ENCODE measurements at places on chromosomes 13 and 19.

DNA sequence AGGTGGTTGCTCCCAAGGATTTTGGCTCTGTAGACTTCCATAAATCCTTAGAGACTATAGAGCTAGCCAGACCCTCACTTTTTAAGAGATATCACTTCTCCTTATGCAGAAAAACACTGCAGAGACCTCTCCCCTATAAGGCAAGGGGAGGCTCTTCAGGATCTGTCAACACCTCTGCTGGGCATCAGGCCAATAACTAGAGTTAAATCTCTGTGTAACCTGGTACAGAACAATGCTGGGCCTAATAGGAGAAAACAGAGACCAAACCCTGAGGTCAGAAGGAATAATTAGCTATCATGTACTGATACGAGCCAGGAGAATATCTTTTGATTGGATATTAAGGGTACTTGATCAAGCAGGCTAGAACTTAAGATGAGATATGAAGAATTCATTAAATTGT is 358.5 kb downstream of the TBC1D4 start:
- no peak for DNase-seq

DNA sequence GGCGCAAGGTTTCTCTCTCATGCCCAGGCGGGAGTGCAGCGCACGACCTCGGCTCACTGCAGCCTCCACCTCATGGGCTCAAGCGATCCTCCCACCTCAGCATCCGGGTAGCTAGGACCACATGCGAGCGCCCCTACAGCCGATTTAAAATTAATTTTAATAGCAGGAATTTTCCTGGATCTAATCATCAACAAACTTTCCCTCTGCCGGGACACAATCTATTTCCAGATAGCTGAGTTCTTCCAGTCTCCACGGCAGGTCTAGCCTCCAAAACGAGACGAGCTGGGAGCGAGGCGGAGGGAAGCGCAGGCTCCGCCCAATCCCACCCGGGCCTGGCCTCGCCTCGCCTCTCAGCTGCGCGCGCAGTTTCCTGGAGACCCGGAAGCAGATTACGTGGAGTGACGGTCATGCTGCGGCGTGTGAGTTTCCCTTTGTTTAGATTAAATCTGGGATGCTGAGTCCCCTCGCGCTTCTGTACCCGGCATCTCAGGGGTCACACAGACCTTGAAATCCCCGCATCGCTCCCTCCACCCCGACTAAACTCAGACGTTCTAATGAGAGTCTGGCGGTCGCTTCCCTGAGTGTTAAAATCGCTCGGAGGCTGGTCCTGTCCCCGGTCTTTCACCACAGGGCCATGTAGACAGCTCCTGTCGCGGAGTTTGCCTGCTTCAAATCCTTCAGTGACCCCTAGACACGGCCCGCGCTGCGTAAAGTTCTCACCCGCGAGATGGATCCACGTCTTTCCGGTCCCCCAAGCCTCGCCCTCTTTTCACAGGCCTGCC is at the start of gene ZNF880:
Gene ZNF880 (plus strand): TSS at position 365 of the 782 bp plus-strand sequence. CDS start 43 bp downstream, at position 408.
- DNase-seq: peak; percentile 80

DNA sequence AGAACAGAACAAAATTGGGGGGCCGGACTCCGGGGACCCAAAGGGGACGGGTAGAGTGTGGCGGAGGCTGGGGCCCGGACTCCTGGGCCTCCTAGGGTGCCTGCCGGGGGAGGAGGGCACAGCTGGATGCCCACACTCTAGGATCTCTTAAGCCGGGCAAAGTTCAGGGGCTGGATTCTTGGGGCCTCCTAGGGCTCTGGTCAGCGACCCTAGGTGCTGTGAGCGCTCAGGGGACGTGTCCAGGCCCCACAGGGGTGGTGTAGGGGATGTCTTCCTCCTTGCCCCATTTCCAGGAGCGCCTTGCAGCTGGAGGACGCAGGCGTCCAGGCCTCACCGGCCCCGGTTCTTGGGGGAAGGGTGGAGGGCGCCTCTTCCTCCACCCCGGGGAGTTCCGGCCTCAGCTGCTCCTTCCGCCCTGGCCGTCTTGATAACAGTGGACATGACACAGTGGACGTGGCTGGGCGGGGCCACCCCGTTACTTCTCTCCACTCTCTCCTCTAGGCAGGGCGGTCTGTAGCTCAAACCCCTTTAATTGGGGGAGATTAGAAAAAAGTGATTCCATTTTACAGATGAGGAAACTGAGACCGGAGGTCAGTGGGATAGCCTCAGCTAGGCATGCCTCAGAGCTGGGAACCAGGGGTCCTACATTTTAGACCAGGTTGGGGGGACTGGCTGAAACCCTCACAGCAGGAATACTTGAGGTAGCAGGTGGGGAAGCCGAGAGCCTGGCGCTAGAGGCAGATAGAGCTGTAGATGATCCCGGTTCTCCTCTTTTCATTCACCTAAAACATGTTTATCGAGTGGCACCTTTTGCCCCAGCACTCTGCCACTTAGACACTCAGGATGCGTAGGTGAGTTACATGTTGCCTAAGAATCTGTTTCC is 705 bp downstream of the STXBP2 start:
- no peak for DNase-seq

DNA sequence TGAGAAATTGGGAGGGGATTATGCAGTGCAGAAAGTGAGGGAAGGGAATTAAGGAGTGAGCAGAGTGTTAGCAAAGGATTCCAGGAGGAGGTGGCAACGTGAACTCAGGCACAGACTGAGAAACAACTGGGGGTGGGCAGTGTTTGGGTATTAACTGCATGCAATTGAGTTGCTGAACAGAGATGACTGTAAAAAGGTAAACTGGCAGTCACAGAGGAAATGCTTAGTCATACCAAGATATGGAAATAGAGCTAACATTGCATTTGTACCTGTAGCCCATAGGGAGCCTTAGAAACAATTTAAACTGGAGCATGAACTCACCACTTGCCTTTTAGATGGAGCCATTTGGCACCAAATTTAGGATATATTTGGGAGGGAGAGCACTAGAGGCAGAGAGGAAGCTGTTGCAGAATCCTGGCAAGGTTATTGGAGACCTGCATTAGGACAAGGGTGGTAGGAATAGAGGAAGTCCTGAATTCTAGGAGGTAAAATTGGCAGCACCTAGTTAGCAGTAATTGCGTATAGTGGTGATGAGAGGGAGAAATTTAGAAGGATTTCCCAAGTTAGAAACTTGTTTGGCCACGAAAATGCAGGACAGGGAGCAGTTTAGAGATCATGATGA is 100.6 kb upstream of the FRY start:
- no peak for DNase-seq

DNA sequence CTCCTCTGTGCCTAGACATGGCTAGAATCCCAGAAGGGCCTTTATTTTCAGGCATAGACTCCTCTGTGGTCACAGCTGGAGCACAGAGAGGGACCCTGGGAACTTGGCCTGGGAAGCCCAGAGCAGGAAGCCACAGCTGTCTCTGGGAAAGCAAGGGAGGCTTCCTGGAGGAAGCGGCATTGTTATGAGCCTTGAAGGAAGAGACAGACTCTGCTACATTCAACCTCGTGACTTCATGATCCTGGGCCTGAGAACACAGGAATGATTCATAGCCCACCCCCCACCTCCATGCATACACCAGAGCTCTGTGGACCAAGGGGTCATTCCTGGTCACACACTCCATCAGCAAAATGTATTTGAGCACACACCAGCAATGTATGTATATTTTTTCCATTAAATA is 8.6 kb downstream of the RDH8 start:
- no peak for DNase-seq

DNA sequence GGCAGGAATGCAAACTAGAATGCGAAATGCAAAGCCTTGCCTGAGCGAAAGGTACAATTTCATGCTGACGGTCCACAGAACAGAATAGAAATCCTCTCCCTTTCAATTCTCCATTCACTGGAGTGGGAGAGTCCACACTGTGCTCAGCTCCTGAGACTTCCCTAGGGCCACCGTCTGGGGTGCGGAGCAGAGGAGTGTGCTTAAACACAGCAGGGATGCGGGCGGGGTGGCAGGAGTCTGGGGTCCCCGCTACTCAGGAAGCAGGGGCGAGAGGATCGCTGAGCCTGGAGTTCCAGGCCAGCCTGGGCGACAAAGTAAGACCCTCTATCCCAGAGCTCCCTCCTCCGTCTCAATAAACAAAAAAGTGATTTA is 552 bp upstream of the ZNF816 start:
- DNase-seq: no peak

DNA sequence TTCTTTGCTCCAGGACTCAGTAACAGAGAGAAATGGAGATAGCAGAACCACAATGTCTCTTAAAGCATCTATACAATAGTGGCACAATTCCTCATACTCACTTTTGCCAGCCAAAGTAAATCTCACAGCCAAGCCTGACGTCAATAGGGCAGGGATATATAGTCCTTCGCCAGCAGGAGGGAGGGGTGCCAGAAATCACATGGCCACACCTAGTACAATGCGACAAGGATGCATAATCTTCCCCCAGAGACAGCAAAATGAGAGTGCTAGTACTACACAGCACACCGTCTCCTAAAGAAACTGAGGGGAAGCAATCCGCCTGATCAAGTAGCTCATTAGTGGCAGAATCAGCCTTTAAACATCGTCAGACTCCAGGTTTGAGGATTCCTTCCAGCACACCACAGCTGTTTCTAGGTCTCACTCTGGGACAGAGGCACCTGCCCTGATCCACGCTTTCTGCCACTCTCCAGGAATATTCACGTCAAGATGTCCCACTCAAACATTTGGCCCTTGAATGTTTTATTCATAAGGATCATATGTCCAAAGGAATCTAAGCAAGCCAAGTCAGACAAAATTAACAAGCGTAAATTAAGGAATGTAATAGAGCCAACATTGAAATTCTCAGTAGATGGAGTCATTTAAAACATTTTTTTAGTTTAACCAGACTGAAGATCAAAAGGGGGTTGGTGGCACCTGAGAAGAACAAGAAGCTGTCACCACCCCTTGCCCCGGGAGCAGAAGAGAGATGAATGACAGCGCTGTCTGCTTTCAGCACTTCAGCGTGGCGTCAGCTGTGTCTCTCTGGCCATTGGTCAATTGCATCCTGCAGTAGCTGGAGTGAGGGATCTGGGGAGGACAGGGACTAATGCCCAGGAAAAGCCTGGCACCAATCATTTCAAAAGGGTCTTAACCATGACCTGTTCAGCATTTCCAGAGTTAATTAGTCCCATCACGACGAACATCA is 63.5 kb upstream of the SERP2 start:
- no peak for DNase-seq

- DNase-seq: no peak
Observed at GRCh38 chr19:41563854-41564514, 12.0 kb upstream of the CEACAM21 start.

- DNase-seq: no peak
Observed at GRCh38 chr19:10074153-10074552, 12.0 kb upstream of the SHFL start.

- no peak for DNase-seq
Observed at GRCh38 chr13:33615436-33615835, 202.5 kb upstream of the RFC3 start.

DNA sequence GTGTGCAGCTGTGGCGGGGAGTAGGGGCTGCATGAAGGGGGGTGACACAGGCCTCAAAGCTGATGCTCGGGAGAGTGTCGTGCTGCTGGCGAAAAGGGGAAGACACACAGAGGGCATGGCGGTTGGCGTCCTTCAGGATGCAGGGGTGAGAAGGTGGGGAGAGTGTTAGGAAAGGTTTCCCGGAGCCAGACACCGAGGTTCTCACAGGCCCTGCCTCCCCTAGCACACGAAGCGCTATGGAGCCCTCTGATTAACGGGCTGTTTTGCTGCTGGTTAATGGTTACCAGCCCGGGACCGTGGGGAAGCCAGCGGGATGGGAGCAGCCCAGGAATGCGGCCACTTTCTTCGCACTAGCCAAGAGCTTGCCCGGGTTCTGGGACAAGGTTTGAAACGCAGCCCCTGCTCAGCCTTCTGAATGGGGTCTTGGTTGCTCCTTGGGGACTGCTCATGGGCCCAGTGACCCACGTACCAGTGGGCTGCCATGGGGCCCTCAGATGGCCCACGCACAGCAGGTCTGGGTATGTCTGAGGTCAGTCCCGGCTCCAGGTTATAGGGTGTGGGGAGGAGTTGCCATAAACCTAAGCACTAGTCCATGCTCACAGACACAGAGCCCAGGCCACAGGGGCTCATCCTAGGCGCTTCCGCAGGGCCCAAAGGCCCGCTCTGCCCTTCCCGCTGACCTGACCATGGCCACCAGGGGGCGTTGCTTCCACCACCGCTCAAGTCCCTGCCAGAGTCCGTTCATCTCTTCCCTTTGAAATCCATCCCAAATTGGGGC is 31.3 kb upstream of the ISYNA1 start:
- DNase-seq: no peak

GRCh38 chr13:41107104-41107571 is 25.5 kb downstream of the KBTBD6 start:
- no peak for DNase-seq

DNA sequence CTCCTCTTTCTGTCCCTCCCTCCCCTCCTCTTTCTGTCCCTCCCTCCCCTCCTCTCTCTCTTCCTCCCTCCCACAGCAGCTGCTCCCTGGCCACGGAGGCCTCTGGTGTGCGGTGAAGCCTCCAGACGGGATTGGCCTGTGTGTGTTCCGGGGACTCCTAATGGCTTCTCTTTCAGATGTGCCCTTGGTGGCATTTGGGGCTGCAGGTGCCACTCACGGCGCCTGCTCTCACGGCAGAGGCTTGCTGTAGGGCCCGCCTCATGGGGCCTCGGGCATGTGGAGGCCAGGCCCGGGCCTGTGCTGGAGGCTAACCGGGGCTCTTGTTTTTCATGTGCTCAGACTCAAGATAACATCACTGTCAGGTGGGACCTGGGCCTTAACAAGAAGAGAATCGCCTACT is 20.9 kb downstream of the UPF1 start:
- no peak for DNase-seq

DNA sequence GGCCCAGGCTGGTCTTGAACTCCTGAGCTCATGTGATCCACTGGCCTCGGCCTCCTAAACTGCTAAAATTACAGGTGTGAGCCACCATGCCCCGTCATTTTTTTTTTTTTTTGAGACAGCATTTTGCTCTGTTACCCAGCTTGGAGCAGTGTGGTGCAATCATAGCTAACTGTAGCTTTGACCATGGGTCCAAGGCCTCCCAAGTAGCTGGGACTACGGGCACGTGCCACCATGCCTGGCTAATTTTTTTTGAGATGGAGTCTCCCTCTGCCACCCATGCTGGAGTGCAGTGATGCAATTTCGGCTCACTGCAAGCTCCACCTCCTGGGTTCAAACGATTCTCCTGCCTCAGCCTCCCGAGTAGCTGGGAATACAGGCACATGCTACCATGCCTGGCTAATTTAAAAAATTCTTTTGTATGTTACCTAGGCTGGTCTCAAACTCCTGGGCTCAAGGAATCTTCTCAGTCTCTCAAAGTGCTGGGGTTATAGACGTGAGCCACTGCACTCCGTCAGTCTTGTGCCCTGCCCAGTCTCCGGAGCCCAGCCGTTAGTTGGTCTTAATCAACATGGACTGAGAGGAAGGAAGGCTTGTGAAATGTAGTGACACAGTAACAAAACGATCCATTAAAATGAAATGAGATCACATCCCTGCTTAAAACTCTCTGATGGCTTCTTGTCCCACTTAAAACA is 1.4 kb upstream of the LRG1 start:
- no peak for DNase-seq

DNA sequence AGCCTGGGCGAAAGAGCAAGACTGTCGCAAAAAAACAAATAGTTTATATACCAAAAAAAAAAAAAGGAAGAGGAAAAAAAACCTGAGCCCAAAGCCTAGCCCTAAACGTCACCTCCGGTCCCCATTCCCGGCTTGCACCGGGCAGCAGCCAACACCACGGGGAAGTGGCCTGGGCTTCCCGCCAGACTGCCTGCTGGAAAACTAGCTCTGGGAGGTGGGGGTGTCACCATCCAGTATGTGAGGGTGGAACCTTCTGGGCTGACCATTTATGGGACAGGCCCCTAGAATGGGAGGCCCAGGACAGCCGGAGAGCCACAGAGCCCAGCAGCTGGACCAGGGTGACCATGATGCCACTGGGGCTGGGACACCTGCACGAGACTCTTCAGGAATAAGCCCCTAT is 37.3 kb downstream of the IL12RB1 start:
- DNase-seq: no peak

GRCh38 chr13:114310956-114311355 is 3.3 kb upstream of the CHAMP1 start:
- peak; percentile 37 for DNase-seq
